Activated T-cell treated with anti-CD3 and anti-CD28 coated beads, Interleukin-2, amount 50 U/mL, for 48 hours (primary cell): ENCODE measurements at places on chromosomes 4 and X.

DNA sequence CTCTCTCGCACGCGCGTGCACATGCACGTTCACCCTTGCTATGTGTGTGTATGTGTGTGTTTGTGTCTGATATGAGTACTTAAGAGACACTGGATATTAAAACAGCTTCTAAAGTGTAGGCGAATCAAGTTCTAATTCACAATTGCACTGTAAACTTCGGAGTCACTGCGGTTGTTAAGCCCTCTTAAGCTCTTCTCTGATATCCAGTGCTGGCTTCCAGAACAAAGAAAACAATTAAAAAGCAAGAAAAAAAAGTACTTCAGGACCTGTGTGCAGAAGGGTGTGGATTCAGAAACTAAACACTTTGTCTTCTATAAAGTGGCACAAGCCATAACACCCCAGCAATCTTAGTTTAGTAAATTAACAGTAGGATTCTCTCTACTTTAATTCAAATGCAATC, 300.2 kb downstream of the PCDH7 start:
- DNase-seq: no peak

GRCh38 chr4:94399721-94400120, 52.0 kb upstream of the PDLIM5 start:
- no peak for DNase-seq

DNA sequence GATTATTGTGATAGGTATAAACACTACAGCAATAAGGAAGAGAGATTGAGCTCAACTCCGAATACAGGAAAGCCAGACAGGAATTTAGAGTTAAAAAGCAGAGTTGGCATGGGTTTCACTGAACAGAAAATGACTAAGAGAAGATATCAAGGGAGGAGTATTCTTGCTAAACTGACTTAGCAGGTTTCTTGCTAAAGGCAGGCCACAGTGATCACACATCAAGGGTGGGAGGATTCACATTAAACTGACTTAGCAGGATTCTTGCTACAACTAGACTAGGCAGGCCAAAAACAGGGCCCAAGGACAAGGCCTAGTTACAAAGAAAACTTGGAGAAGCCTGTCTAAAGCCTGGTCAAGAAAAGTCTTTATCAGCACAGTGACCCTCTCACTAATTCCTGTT, 195.1 kb downstream of the MAGEB5 start:
- DNase-seq: no peak

DNA sequence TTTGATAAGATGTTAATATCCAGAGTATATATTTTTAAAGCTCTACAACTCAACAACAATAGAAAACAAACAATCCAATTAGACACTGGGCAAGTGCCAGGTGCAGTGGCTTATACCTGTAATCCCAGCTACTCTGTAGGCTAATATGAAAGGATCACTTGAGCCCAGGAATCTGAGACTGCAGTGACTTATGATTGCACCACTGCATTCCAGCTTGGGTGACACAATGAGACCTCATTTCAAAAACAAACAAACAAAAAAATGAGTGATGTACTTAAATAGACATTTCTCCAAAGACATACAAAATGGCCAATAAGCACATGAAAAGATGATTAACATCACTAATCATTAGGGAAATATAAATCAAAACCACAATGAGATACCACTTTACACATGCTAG, 356.8 kb upstream of the PCDH10 start:
- no peak for DNase-seq

GRCh38 chr4:136032391-136032790, 1499.9 kb downstream of the PCDH18 start:
- no peak for DNase-seq

GRCh38 chr4:186148336-186148975, 42.9 kb upstream of the CYP4V2 start:
- no peak for DNase-seq

- DNase-seq: no peak
Observed at GRCh38 chr4:35938936-35939335, 305.4 kb downstream of the ARAP2 start.

- DNase-seq: no peak
Observed at GRCh38 chrX:19920945-19921344, 33.5 kb upstream of the SH3KBP1 start.

GRCh38 chrX:135740681-135741149, 27.3 kb downstream of the CT45A1 start:
- DNase-seq: peak; percentile 70

- no peak for DNase-seq
Observed at GRCh38 chrX:7283741-7284140, 135.8 kb upstream of the PUDP start.

DNA sequence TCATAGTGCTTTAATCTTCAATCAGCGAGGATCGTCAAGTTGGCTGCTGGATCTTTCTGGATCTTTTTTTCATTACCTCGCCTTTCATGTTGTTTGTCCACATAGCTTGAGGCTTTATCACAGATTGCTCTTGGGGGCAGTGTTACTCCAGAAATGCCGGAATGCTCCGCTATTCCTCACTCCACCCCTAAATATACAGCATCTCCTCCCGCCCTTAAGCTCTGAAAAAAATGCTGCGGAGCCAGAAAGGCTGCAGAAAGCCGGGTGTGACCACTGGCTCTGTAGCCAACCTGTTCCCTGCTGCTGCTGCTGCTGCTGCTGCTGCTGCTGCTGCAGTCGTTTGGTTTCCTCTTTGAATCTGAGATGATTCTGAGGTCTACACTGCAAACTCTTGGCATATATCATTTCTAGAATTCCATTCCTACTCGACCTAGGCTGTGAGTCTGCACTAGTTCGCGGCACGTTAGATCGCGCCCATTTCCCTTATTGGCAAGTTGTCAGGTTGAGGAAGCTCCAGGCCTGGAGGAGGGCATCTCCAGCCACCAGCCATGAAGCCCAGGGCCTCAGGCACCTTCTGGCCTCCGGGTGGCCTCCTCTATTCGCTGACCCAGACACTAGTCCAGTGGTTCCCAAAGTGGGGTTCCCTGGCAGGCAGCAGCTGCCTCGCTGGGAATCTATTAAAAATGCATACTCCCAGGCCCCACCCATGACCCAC, 34.2 kb downstream of the WDR13 start:
- peak; percentile 71 for DNase-seq

GRCh38 chr4:65968831-65969558, 298.7 kb upstream of the EPHA5 start:
- DNase-seq: no peak

DNA sequence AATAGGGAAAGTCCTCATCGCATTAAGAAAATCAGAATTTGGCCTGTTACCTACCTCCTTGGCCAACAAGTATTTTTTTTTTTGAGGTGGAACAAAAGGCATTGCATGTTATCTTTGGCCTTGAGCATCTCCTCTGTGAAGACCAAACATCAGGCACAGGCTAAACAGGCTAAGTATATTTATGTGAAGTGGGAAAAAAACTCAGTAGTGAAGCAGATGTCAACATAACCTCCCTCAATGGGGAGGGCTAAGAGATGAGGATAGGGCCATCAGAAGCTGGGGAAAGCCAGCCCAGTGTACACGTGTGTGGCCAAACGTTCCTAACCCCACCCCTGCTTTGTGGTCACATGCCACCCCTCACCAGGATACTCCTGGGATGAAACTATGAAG, 102.5 kb downstream of the FNIP2 start:
- DNase-seq: no peak

DNA sequence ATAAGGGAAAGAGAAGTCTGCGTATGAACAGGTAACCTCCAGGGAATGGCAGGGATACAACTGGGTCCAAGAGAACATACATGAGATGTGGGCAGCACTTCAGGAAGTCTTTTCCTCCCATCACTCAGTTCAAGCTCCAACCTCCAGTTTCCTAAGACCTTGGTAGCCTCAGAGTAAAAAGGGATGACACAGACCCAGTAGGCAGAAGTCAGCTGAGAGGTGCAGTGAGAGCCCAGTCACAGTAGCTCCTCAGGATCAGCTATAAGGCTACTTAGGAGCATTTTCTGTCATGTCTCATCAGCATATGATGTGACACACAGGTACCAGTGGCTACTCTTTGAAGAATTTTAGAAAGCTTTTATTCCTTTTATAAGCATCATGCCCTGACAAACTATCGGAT, 12.5 kb upstream of the STS start:
- no peak for DNase-seq

GRCh38 chrX:16039363-16039762, 84.0 kb upstream of the GRPR start:
- no peak for DNase-seq

- DNase-seq: peak; percentile 21
Observed at GRCh38 chr4:99404595-99405287, 30.4 kb downstream of the ADH7 start.

GRCh38 chr4:96407738-96408463, 568.0 kb downstream of the PDHA2 start:
- no peak for DNase-seq

- DNase-seq: no peak
Observed at GRCh38 chr4:14669371-14669770, 332.9 kb upstream of the CPEB2 start.

- no peak for DNase-seq
Observed at GRCh38 chr4:176339936-176340761, 20.4 kb downstream of the SPCS3 start.

GRCh38 chrX:138858438-138858837, 146.9 kb upstream of the FGF13 start:
- DNase-seq: no peak

DNA sequence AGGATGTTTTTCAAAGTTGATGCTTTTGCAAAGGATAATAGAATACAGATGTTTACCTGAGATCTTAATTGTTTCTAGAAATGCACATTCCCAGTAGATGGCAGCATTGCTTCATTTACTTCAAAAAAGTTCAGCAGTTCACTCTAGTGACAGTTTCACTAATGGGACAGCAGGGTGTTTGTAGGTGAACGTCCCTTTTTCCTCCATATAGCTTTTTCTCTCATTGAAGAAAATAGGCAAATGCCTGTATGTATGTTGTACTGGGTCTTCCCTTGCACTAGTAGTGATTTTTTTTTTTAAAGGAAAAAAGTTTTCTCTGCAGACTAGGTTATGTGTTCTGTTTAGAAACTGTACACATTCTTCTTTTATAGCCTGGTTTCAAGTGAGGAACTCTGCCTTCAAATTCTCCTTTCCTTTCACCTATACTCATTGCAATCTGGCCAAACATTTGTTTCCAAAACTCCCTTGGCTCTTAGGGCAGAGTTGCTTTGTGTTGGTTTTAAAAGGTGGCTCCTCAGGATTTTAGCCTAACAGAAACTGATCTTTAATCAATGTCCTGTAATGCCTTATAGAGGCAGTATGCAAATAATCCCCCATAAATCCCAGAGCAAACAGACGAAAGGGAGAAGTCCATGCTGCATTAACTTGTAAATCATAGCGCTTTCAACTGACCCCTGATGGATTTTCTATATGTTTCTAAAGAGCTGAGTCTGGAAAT, 86.3 kb downstream of the EGF start:
- DNase-seq: no peak

DNA sequence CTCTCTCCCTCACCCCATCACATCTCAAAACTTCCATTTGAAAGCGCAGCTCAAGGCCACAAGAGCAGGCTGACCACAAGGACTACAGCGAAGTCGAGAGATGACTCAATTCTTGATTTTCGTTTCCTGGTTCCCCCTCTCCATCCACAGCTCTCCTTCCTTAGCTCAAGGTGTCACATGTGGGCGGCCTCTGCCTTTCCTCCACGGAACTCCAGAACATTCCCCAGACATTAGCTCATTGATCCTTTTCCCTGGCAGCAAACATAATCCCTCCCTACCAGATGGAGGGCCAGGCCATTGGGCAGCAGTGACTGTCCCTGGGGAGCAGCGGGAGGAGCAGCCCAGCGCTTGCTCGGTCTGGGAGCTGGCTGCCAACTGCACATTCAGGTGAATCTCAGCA, 56.3 kb downstream of the CCDC149 start:
- DNase-seq: no peak

DNA sequence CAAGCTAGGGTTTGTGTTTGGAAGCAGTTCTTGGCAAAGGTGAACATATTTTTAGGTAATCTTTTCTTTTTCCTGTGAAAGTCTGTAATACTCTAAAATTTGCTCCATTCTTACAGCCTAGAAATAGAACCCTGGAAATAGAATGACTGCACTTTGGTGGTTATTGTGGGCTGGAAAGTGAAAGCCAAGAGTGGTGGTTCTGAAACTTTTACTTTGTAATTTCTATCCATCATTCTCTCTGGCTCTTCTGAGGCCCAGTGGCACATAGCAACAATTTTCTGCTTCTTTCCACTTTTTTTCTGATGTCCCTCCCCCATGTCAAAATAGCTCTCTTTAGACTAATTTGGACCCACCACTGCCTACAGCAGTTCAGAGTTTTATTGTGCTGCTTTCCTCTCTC, 300.4 kb upstream of the RPS6KA3 start:
- DNase-seq: no peak

- DNase-seq: no peak
Observed at GRCh38 chr4:182807346-182807745, 109.8 kb downstream of the DCTD start.

GRCh38 chrX:110955706-110956105, 140.3 kb upstream of the PAK3 start:
- no peak for DNase-seq

GRCh38 chr4:8135666-8136065, 22.9 kb downstream of the ABLIM2 start:
- DNase-seq: no peak

DNA sequence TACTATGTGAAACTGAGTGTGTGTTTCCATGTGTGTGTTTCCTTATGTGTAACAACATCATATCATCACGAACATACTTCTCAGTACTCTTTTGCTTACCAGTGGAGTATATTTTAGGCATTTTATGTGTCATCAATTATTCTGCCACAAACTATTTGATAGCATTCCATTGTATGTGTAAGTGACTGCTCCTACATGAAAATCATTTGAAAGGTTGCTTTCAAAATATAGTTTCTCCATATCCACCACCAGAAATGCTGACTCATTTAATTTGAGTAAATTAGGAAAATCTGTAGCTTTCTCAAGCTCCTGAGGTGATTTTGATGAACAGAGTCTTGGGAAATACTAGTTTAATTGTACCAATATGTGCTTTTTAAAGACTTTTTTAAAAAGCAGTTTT, 376.2 kb downstream of the PCDH18 start:
- no peak for DNase-seq

DNA sequence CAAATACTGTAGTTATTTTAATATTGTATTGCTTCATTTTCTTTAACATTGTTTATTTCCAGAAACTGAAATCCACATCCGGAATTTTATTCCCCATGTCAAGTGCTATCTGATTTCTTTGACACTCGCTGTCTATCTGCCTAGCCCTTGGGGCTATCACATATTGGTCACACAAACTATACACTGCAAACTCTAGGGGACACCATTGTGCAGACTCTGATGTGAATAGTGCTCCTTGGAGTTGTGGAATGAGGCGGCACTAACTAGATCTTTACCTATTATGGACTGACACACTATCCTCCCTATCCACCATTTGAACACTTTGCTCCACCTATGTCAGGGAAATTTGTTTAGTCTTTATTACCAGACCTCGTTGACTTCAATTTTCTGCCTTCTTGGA, 534.5 kb downstream of the GLUD2 start:
- DNase-seq: no peak

- DNase-seq: no peak
Observed at GRCh38 chr4:75547647-75548387, 8.0 kb upstream of the ODAPH start.

- no peak for DNase-seq
Observed at GRCh38 chr4:99361899-99362275, 9.3 kb upstream of the ADH1C start.
